ENCODE measurements at places on chromosomes 6 and 20.

DNA sequence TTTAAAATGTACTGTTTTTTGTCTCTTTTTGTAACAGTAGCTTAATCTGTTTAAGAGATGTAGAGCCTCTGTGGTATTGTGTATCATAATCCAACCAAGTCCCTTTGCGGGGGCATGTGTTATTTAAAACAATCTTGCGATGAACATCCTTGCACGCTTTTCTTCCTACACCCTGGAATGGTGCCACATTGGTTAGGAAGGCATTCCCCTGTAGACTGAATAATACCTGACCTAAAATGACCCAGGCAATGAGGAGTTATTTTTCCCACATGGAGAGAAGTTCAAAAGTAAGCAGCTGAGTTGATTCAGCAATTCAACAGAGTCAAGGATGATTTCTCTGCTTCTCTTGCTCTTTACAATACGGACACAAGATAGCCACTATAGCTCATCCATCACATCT is 142.0 kb upstream of the PMEPA1 start:
- DNase-seq: no peak

- no peak for DNase-seq
Observed at GRCh38 chr20:50554694-50555579, 44.8 kb downstream of the PTPN1 start.

DNA sequence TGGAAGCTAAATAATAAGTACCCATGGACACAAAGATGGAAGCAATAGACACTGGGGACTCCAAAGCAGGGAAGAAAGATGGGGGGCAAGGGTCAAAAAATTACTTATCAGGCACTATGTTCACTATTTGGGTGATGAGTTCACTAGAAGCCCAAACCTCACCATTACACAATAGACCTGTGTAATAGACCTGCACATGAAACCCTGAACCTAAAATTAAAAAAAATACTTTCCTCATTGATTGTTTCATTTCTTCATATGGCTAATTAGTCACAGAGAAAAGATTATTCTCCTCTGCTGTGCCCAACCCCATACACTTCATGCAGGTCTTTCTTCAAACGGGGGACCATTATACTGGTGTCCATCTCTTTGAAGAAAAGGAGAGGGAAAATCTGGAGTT is 213.0 kb upstream of the DTNBP1 start:
- DNase-seq: no peak

- no peak for DNase-seq
Observed at GRCh38 chr6:161161889-161162624, 111.8 kb downstream of the AGPAT4 start.
